ENCODE measurements at places on chromosomes 12 and 14.

- DNase-seq, result no peak
Observed at GRCh38 chr12:42298887-42299286, 27.0 kb downstream of the ZCRB1 start.

DNA sequence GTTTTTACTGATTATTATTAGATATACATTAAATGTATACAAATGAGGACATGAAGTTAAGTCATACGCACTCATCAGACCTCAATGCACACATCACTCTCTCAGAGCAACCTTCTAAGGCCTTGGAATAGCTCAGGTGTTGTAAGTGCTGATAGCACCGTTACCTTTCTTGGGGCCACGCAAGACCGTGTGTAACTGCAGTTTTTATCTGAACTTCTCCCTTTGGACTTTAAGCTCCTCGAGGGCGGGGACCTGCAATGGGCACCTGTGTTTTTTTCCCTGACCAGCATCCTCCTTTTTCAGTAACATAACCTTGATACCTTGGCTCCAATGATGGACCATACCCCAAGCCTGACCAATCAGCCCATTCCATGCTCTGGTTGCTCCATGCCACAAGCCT, 136.5 kb upstream of the TMCC3 start:
- no peak for DNase-seq

GRCh38 chr12:42789808-42790760, 200.5 kb upstream of the PRICKLE1 start:
- DNase-seq, result no peak

DNA sequence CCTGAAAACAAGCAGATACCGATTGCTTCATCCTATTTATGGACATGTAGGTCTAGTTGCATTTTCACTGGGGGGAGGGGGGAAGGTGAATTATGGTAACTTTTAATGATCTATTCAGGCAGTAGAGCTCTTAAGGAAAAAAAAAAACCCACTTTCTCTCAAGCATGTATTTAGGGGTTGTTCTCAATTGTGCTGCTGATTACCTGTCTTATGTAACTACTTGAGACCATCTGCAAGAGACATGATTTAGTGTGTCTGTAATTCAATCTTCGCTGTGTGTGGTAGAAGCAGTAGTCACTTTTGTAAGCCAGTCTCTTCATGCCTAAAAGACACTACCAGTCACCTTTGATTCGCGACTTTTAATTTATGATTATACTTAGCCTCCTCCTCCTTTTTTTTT, 8.9 kb downstream of the CALM1 start:
- DNase-seq, result no peak

DNA sequence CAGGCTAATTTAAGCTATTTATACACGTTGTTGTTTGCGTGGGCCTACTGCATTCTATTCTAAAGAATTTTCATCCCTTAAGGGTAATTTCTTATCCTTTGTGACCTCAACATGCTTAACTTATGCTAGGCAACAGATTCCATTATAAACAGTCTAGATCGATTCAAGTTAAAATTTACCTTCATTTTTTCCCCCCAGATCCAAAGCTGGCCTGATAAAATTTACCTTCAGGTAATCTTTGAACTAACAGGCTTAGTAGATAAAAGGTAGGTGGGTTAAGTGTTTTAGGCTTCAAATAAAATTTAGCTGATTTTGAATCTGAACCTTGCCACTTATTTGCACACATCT, 389 bp upstream of the CCNB1IP1 start:
- no peak for DNase-seq

DNA sequence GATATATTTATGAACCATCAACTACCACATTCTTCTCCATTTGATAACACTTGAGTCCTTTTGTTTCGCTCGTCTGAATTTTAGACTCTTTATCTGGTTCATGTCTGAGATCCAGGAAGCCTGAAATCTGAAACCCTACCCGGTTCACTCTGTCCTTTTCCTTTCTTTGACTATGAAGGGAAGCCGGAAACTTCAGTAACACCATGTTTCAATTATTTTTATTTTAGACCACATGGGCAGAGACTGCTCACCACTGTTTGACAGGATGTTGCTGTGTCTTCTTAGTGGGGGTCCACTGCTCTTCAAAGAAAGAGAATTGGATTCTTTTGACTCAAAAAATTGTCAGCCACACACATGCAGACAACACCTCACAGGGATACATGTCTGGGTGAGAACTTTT, 331.9 kb upstream of the FLRT2 start:
- no peak for DNase-seq

GRCh38 chr12:12147111-12147510, 76.4 kb downstream of the BCL2L14 start:
- DNase-seq, result no peak

DNA sequence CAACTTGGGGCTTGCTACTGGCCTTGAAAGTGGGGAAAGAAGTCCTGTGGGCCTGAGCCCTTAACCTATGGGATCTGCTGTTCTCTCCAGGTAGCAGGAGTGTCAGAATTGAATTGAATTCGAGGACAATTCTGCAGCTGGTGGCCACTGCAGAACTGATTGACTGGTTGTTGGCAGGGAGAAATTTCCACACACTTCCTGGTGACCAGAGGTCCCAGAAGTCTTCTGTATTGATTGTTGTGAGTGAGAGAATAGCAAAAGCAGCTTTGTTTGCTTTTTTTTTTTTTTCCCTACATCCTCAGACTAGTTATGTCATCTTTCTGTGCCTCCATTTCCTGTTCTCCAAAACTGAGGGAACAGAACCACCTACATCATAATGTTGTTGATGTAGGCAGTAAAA, 64.1 kb downstream of the PRICKLE1 start:
- DNase-seq, result no peak

GRCh38 chr12:96063046-96063445, 27.7 kb upstream of the LTA4H start:
- DNase-seq, result no peak

DNA sequence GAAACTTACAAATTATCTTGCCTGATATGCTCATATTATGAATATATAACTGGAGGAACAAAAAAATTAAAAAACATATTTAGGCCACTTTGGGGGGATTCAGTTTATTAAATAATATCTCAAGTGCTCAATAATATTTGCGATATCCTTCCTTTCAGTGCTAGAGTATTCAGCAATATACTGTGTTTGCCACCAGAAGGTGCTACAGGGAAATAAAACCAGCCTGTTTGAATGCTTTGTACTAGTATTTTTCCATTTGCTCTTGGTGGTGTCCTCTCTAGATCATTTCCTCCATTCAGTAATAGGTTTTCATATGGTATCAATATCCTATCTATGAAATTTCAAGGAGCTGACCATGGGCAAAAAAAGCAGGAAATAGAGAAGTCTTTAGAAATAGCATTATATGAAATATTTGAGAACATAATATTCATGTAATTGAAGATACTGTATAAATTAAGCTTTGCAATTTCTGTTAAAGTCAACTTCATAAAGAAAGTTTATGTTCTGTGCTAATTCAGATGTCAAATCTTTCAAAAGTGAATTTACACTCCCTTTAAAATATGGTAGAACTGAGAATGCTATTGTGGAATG, 106.2 kb upstream of the NAV3 start:
- DNase-seq, result no peak

DNA sequence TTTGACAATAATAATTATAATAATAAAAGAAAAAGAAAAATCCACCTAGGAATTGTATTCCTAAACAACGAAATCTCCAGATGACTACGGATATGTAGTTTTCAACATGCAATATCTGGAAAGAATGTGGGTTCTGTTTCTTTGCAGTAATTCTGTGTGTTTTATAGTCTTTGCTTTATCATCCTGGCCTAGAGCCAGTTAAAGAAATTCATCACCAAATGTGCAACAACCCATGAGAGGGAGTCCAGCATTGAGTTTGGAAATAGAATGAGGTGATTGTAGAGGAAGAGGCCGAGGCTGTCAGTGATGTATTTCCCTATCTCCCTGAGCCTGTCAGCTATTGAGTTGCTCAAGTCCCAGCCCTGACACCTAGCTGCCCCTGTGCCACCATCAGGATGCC, 200.5 kb upstream of the DCN start:
- DNase-seq, result no peak

GRCh38 chr14:19800282-19801117, 3.1 kb upstream of the OR4N2 start:
- DNase-seq, result no peak

GRCh38 chr12:9122091-9122609, 6.4 kb upstream of the A2M start:
- DNase-seq, result no peak

GRCh38 chr12:27571463-27571862, 47.5 kb downstream of the PPFIBP1 start:
- no peak for DNase-seq

- peak; percentile 42 for DNase-seq
Observed at GRCh38 chr12:127389923-127390322, 877.0 kb upstream of the TMEM132C start.

DNA sequence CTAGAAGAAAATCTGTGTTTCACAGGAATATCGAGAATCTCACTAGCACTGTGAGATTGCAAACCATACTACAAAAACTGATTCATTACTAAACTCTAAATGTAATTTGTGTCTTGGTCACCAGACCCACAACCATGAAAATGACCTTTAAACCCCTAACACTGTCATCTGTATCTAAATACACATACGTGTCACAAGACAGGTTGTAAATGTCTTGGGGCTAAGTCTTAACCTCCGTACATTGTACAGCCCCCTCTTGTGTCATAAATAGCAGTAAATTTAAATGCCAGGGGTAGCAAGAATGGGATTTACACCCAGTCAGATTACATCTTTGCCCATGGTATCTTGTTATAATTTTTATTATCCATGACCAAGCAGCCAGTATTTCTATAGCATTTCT, 117.3 kb downstream of the GPR135 start:
- DNase-seq, result no peak

DNA sequence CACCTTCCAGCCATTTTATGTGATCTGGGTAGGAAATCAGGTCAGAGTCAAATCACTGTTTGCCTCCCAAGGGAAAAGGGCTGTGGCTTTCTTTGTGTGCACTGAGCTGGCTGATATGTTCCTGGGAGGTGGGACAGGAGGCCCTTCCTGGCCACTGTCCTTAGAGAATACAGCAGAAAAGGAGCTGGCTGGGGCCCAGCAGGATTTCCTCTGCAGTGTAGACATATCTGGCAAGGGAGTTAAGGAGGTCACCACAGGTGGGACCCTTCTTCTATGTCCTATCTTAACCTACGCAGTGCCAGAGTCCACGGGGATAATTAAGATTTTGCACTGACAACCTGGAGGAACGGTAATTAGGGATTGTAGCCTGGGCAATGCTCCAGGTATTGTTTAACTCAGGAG, 145.3 kb downstream of the NTF3 start:
- DNase-seq, result no peak

DNA sequence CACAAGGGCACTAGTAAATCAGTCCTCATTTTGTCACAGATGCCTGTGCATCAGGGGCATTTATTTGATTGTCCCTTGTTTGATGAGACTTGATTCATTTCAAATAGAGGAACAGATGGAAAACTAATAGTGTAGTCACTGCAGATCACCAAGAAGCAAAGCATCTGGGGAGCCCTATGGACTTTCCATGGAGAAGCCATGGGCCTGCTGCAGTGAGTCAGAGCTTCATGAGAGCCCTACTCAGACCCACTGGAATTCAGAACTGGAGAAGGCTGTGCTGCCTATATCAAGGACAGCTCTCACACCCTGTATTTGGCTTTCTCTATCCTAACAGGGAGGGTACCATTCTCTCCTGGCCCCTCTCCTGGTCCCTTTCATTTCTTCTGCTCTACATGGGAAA, 126.2 kb downstream of the GRIP1 start:
- no peak for DNase-seq

DNA sequence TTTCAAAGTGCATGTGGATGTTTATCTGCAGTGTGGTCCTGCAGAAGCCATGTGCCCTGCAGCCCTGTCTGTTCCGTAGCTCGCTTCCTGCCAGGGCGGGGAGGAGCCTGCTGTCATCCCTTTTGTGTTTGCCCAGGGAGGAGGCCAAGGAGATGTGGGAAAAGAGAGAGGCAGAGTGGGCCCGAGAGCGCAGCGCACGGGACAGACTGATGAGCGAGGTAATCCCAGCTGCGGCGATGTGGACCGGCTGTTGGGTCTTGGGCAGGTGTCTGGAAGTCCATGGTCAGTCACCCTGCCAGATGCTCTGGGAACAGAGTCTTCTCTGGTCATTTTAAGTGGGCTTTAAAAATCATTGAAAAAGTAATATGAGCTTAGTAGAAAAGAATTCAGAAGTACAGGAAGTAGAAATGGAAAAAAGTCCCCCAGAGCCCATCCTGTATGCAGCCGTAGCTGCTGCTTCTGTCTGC, 12.8 kb downstream of the TCHP start:
- no peak for DNase-seq

DNA sequence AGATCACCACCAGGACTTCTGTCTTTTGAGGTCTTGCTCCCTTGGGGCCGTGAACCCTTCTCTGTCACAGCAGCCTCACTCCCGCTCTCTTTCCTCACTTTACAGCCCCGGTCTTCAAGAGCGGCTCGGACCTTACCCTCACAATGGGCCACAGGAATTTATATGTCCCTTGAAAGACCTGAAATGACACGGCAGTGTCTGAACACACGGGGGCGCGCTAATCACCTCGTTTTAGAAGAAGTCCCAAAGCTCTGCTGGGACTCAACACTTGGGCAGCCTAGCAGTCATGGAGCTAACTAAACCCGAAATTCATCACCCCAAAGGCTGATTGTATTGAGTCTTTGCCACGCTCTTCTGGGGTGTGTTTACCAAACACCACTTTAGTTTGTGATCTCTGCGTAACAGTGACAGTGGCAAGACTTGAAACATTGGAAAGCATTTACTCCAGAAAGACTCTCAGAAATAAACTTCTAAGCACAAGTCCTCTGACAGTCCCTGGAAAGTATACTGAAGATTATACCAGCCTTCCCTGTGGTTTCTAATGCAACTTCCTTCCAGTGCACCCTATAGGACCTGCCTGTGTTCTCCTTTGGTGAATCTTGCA, 29.0 kb downstream of the SERPINA11 start:
- DNase-seq, result peak; percentile 72

- DNase-seq, result no peak
Observed at GRCh38 chr14:99258341-99258861, 13.6 kb downstream of the BCL11B start.
